ENCODE measurements at places on chromosomes 3 and 15. TPM values are rescaled to one million over a fixed set of nuclear protein-coding genes. Genes with fewer than 3 reads are reported as not detected.

- H3K4me1 ChIP-seq: peaks cover 17% of the 10 kb centered on the region
- no peak for DNase-seq
- H3K27me3 ChIP-seq: no peaks in the 10 kb centered on the region
- peaks cover 46% of the 10 kb centered on the region for H3K36me3 ChIP-seq
- no peak overlapping the region for H3K27ac ChIP-seq
Measured at GRCh38 chr3:12910356-12911099, 69.2 kb upstream of the RPL32 start.

- H3K4me3 ChIP-seq: no peak overlapping the region
- H3K36me3 ChIP-seq: peaks cover 41% of the 10 kb centered on the region
- peaks cover 4% of the 10 kb centered on the region for H3K4me1 ChIP-seq
- no peaks in the 10 kb centered on the region for H3K27me3 ChIP-seq
- DNase-seq: no peak
Measured at GRCh38 chr3:14507757-14508504, 32.2 kb downstream of the GRIP2 start.

GRCh38 chr3:106215047-106215446 lies 346.2 kb upstream of the CBLB start:
- no peaks in the 10 kb centered on the region for H3K27me3 ChIP-seq
- H3K4me1 ChIP-seq: no peaks in the 10 kb centered on the region
- H3K27ac ChIP-seq: no peak overlapping the region
- H3K36me3 ChIP-seq: no peaks in the 10 kb centered on the region

GRCh38 chr3:100438623-100438974 lies 37.3 kb downstream of the LNP1 start:
- H3K27ac ChIP-seq: no peak overlapping the region
- H3K4me3 ChIP-seq: no peak overlapping the region
- DNase-seq: no peak
- H3K4me1 ChIP-seq: no peaks in the 10 kb centered on the region
- no peaks in the 10 kb centered on the region for H3K27me3 ChIP-seq

GRCh38 chr15:59276225-59277178 lies 69.9 kb downstream of the LDHAL6B start:
- no peak overlapping the region for H3K4me3 ChIP-seq
- peaks cover 9% of the 10 kb centered on the region for H3K4me1 ChIP-seq
- H3K36me3 ChIP-seq: no peaks in the 10 kb centered on the region
- H3K27me3 ChIP-seq: no peaks in the 10 kb centered on the region

- no peaks in the 10 kb centered on the region for H3K36me3 ChIP-seq
- H3K27ac ChIP-seq: peak overlapping the region; percentile 48
- H3K4me1 ChIP-seq: peaks cover 86% of the 10 kb centered on the region
- no peak overlapping the region for H3K4me3 ChIP-seq
- H3K27me3 ChIP-seq: no peaks in the 10 kb centered on the region
Measured at GRCh38 chr3:69764121-69764741, 25.0 kb downstream of the MITF start.

DNA sequence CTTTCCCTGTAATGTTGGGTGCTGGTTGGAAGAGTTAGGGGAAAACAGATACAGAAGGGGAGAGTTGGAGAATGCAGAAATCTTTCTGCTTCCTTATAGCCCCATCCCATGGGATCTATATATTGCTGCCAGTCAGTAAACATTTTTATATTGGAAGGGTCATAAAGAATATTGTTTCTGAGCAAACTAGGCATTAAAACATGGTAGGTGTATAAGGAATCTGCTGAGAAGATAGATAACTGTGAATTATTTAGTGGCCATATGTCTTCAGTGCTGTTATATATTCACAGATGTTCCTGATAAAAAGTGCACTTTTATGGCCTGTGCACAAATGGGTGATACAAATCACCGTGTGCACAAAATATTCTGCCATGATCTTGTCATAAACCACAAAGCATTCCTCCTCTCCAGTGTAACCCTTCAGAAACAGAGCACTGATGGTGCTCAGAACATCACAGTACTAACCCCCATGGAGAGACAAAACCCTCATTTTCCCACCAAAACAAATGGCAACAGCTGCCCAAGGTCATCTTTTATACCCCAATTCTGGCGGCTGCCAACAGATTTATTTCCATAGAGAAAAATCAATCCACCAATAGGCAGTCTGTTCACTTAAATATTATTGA lies 269.3 kb downstream of the SLC9A9 start:
- no peaks in the 10 kb centered on the region for H3K4me1 ChIP-seq
- no peak overlapping the region for H3K27ac ChIP-seq
- no peak overlapping the region for H3K4me3 ChIP-seq
- no peaks in the 10 kb centered on the region for H3K36me3 ChIP-seq

DNA sequence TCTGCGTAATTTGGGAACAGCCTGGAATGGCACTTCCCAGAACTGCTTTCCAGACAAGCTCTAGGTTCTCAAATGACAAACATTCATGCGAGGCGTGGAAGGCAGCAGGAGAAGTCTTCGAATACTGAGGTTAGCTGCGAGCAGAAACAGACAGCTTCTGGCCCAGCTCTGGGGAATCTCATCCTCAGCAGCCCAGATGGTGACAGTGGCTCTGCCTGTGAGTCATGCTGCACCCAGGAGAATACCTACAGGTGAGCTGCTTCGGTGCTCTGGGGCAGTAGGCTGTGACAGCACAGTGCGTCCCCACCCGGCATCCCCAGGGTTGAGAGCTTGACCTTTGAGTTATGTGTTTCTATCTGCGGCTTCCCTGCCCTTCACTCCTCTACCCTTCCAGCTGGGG lies 258.6 kb downstream of the KLF13 start:
- no peaks in the 10 kb centered on the region for H3K36me3 ChIP-seq
- no peak for DNase-seq
- no peak overlapping the region for H3K4me3 ChIP-seq
- H3K4me1 ChIP-seq: no peaks in the 10 kb centered on the region
- no peak overlapping the region for H3K27ac ChIP-seq
- H3K27me3 ChIP-seq: no peaks in the 10 kb centered on the region

GRCh38 chr15:57308170-57308545 lies 68.1 kb upstream of the CGNL1 start:
- no peak for DNase-seq
- H3K27ac ChIP-seq: no peak overlapping the region
- H3K36me3 ChIP-seq: no peaks in the 10 kb centered on the region
- H3K4me1 ChIP-seq: peaks cover 13% of the 10 kb centered on the region
- no peaks in the 10 kb centered on the region for H3K27me3 ChIP-seq

GRCh38 chr15:44101944-44102343 lies 93.1 kb downstream of the FRMD5 start:
- H3K27ac ChIP-seq: no peak overlapping the region
- H3K27me3 ChIP-seq: no peaks in the 10 kb centered on the region
- no peaks in the 10 kb centered on the region for H3K36me3 ChIP-seq
- no peaks in the 10 kb centered on the region for H3K4me1 ChIP-seq
- H3K4me3 ChIP-seq: no peak overlapping the region

MORC1 gene
- total RNA-seq: not detected

PLA2G4B gene
- total RNA-seq: 11.5 TPM

TMED3 gene
- total RNA-seq: 4.0 TPM

Data from gastrocnemius medialis (tissue), 4 donors.